ENCODE measurements at places on chromosomes 5 and 9.

DNA sequence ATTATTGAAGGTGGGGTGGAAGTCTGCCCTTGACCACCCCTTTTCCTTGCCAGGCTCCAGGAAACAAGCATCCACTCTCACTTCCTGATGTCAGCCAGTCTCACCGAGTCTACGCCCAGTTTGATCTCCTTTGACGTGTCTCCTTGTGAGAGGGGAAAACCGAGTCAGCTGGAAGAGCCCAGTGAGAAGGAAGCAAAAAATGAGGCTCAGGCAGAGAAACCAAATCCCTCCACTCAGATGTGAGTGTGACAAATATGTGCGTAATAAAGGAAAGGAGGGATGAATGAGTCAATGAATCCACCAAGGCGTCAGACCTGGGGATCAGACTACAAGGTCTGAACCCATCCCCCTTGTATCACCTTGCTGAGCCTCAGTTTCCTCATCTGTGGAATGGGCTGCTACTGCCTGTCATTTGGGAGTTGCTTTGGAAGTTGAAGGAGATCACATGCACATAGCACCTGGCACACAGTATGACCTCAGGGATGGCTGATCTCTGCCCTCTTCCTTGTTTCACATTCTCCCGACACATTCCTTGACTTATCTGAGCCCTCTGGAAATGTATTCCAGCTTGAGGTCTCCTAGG is 61.3 kb upstream of the XPA start:
- no peak for DNase-seq

DNA sequence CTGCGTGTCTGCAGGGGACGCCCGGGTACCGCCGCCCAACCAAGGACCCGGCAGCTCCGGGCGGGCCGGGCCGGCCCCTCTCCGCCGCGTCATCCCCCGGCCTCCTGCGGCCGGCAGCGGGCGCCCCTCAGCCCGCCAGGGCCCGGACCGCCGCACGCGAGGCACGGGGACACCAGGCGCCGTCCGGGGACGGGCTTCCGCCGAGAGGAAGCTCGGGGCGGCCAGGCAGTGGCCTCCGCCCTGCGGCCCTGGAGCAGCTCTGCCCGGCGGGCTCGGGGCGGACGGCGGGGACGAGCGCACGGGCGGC is 373 bp downstream of the FBXW5 start:
- DNase-seq, result no peak

DNA sequence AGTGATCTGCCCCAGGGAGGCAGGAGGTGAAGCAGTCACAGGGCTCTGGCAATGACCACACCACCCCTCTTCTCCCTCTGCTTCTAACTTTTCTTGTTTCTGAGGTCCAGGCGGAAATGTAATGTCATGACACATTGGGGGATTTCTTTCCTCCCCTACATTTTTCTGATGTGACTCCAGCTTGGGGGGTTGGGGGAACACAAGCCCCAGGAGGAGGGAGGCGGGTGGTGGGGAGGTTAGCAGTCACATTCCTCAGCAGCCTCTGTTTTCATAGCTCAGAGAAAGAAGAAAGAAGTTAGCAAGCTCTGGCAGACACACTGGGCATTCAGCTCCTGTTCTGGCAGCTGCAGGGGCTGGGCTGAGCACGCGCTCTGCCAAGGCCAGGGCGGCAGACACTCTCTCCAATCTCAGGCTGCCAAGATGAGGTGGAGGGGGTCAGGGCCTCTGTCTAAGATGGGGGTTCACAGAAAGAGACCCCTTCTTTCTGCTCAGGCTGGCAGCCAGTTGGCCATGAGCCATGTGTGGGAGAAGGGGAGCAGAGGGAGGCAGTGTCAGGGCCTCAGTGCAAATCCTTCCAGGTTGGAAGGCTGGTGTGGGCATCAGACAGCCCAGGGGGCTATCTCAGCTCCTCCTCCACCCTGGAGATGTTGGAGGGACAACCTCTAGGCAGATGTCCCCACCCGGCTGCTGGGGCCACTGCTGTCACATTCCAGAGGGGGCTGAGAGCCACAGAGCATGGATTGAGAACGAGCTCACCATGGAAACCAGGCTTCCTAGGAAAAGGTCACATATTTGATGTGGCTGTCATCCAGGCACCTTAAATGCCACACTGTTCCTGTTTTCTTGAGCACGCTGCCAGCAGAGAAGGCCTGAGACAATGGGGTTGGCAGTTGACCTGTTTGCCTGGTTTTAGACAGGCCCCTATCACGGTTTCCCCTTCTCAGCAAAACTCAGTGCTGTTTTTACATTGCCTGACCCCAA is 20.1 kb upstream of the PFDN1 start:
- DNase-seq, result peak; percentile 76

DNA sequence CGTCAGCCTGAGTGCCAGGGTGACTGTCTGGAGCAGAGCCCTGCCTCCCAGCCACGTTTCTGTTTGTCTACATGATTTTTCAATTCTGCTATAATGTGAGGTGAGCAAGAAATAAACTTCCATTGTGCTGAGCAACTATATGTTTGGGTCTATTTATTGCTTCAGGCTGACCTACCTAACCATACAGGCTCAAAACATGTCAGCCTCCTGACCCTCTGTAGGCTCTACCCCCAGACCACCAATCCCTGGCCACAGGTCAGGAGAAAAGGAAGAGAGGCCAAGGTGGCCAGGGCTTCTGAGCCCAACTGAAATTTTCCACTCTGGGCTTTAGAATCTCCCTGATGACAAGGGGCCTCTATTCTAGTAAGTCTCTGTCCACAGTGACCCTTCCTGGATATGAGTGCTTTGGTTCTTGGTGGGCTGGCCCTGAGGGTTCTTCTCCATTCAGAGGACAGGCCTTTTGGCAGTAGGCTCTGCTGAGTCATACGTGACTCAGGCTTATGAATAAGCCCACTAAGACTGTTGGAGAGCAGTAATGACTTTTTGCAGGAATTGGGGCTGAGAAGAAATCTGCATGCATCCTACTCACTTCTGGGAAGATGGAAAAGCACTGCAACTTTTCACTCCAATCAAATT is 117.2 kb upstream of the TBCA start:
- no peak for DNase-seq

GRCh38 chr5:7606840-7607465 is 211.0 kb downstream of the ADCY2 start:
- no peak for DNase-seq

GRCh38 chr5:76716456-76717157 is 681 bp downstream of the F2R start:
- no peak for DNase-seq

DNA sequence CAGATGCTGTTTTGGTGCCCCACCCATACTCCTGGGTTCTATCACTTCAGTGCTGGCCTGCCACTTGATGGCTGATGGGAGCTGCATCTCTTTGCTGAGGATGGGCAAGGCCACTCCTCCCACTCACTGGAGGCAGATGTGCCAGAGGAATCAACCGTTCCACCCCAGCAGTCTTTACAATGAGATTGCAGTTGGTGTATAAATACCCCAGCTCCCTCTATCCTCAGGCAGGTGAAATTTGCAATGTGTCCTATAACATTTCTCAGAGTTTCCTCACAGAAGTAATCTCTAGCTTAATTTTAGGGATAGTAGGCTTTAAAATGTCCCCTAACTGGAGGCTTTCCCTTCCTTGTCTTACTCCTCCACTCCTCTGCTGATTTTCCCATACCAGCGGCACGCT is 36.5 kb upstream of the ERCC6L2 start:
- DNase-seq, result no peak

- DNase-seq, result no peak
These were observed 291.4 kb downstream of the ARHGEF28 start for GRCh38 chr5:73917433-73917832.

DNA sequence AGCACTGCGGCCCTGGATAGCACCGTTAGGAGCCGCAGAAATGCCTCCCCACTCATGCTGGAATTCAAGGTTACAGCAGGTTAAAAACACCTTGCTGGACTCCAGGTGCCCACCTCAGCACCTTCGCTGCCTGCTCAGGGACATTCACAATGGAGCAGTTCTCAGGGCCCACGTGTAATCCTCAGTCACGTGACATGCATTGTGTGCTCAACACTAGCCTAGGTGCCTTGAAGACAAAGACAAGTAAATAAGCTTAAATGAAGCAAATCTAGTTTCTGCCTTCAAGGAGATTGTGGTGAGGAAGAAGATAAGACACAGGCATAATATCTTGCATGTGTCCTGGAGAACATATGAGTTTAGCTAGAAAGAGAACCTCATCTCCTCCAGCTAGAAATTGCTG is 82.1 kb downstream of the FSTL4 start:
- DNase-seq, result no peak

DNA sequence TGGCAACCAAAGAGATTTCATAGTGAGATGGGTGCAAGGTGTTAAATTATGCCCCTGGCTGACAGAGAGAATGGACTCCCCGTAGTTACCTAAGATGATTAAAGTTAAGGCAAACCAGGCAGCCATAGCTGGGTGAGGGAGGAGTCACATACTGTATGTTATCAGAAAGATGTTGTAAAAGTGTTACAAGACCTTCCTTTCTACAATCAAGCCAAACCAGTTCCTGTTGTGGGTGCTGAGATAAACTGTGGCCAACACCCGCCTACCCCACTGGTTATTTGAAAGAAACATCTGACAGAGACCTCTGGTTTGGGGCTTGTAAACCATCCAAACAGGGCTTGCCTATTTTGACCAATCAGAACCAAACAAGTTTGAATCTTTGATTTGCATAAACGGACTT is 684.7 kb upstream of the NUDT12 start:
- DNase-seq, result no peak

DNA sequence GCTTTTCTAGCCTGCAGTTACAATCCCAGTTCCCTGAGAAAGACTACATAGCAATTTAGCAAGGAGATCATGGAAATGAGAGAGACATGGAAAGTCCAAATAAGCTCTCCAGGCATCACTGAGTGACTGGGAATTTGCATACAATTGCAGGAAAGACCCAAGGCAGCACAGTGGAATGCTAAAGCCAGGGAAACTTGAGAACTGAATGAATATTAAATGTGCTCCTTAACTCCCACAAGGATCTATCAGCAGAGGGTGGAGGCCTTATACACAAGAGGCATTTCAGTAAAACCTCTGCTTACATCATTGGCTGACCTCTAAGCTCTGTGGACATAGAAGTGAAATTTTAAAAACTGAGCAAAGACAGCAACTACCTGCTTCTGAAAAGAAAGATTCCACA is 355.6 kb upstream of the DAB2 start:
- no peak for DNase-seq

- DNase-seq, result peak; percentile 67
These were observed 232.2 kb downstream of the SYK start for GRCh38 chr9:91033797-91034196.

GRCh38 chr9:89051421-89052025 is 60.3 kb downstream of the S1PR3 start:
- DNase-seq, result no peak

DNA sequence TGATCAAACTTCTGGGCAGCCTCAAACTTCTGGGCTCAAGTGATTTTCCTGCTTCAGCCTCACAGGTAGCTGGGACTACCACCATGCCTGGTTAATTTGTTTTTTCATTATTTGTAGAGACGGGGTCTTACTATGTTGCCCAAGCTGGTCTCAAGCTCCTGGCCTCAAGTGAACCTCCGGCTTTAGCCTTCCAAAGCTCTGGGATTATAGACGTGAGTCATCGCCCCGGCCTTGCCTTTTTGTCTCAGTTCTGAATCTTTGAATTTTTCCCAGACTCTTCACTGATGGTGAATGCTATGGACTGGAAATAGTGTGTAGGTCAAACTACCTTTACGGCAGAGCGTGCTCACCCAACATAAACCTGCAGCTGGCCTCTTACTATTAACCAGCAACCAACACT is 32.3 kb upstream of the EGFLAM start:
- DNase-seq, result no peak

DNA sequence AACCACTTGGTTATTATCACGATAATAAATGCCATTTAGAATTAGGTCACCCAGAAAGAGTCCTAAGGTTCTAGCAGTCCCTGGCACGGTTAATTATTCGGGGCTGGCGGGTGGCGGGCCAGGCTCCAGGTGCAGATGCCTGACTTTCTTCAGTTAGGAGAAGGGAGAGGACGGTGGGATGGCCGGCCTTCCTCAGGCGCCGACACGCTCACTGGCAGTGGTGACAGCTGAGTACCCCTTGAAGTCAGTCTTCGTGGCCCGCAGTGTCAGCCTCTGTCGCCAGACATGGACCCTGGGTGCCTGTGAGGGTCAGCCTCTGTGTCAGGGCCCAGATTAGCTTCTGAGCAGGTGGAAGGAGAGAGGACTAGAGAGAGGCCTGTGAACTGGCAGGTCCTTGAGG is 21.1 kb upstream of the EXOC3 start:
- DNase-seq, result no peak

GRCh38 chr5:50922942-50923767 is 256.7 kb downstream of the PARP8 start:
- no peak for DNase-seq

- DNase-seq, result no peak
These were observed 176.6 kb downstream of the FBXL7 start for GRCh38 chr5:15676591-15676990.

DNA sequence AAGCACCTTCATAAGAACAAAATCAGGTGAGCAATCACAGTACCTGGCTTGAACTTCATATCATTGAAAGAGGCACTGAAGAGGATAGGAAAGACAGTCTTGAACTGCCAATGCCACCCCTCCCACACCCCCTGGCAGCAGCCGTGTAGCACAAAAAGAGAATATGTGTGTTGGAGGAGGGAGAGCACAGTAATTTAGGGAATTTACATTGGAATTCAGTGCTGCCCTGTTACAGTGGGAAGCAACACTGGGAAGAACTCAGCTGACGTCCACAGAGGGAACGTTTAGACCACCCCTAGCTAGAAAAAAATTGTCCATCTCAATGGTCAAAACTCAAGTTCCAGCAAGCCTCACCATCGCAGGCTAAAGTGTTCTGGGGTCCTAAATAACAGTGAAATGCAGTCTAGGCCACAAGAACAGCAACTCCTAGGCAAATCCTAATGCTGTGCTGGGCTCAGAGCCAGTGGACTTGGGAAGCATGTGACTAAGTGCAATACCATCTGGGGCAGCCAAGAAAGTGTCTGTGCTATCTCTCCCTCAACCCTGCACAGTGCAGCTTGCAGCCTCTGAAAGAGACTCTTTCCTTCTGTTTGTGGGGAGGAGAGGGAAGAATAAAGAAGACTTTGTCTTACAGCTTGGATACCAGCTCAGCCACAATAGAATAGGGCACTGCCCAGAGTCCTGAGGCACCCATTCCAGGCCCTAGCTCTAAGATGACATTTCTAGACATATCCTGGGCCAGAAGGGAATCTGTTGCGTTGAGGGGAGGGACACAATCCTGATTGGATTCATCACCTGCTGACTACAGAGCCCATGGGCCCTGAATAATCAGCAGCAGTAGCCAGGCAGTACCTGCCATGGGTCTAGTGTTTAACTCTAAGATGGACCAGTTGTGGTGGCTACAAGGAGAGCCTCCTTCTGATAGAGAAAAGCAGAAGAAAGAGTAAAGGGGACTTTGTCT is 62.1 kb upstream of the VLDLR start:
- DNase-seq, result peak; percentile 83

- no peak for DNase-seq
These were observed 254.3 kb downstream of the CDH12 start for GRCh38 chr5:22598796-22599195.

- no peak for DNase-seq
These were observed 14.4 kb upstream of the PLEKHG4B start for GRCh38 chr5:77546-77945.

DNA sequence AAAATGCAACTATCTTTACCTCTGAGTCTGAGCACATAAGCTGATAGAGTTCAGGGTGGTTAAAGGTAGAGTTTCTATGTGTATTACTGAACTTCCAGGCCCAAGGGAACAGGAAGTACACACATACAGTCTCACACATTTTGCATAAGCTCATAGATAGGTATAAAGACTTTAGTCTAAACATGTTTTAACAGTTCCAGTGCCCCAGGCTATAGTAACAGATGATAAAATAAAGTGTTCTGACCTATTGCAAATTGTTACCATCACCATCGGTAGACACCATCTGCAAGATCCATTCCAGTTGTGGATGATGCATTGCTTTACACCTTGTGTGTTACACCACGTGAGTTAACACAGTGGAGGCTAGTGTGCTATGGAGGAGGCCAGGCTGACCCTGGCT is 95.8 kb downstream of the TMEM174 start:
- no peak for DNase-seq
